ENCODE measurements at places on chromosomes 1 and 21.

GRCh38 chr21:17476006-17476405 lies 36.8 kb upstream of the CXADR start:
- no peak for DNase-seq

DNA sequence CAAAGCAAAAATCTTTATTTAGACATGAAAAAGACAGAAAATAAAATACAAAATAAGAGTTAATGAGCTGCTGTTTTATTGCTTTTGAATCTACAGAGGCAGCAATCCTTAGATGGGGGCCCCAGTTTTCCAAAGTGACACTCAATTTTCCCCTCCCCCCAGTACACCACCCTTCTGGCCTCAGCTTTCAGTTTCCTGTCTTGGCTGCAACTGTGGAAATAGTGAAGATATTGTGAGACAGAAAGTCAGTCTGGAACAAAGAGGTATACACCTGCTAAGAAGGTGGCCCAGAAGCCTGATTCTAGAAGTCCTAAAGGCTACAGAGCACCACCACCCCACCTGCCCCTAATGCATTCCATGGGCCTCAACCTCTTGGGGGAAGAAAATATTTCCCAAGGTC lies 1.1 kb upstream of the MTMR11 start:
- DNase-seq = no peak

- no peak for DNase-seq
Observed at GRCh38 chr1:232223183-232223708, 406.7 kb downstream of the SIPA1L2 start.

GRCh38 chr1:189775343-189775742 lies 702.3 kb downstream of the BRINP3 start:
- DNase-seq = peak; percentile 35

- DNase-seq = no peak
Observed at GRCh38 chr1:21783679-21784603, 992 bp upstream of the USP48 start.

- DNase-seq = peak; percentile 0
Observed at GRCh38 chr21:20451046-20451445, 547.2 kb upstream of the NCAM2 start.

DNA sequence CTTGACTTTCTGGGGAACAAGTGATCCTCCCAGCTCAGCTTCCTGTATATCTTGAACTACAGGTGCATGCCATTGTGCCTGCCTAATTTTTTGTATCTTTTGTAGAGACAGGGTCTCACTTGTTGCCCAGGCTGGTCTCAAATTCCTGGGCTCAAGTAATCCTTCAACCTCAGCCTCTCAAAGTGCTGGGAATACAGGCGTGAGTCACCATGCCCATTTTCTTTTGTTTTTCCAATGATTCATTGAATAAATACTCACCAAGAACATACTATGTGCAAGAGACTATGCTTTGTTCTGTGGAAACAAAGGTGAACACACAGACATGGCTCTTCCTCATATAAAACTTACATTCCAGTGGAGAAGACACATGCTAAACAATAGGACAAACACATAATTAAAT lies 407.8 kb upstream of the DAB1 start:
- peak; percentile 89 for DNase-seq

- DNase-seq = no peak
Observed at GRCh38 chr1:213138391-213138790, 87.3 kb downstream of the RPS6KC1 start.

GRCh38 chr1:76433526-76433925 lies 359.0 kb downstream of the ST6GALNAC3 start:
- no peak for DNase-seq

- DNase-seq = no peak
Observed at GRCh38 chr1:18160290-18160942, 52.8 kb downstream of the IGSF21 start.

- DNase-seq = peak; percentile 97
Observed at GRCh38 chr1:32759997-32760623, 57.0 kb downstream of the YARS1 start.

DNA sequence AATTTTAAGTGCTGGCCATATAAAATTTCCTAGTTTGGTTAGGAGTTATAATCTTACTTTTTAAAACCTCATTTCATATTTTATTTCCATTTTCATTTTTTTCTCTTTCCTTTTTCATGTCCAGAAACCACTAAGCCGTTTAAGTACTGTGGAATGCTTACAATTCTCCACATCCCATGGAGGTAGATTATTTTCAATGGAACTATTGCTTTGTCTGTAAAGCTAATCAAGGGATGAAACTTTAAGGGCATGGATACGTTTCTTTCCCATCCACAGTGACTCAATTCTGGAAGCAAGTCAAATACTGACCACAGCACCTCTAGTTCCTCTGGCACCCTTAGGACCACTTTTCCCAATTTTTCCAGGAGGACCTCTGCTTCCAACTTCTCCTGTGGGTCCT lies 139.1 kb upstream of the ZNHIT6 start:
- DNase-seq = no peak

DNA sequence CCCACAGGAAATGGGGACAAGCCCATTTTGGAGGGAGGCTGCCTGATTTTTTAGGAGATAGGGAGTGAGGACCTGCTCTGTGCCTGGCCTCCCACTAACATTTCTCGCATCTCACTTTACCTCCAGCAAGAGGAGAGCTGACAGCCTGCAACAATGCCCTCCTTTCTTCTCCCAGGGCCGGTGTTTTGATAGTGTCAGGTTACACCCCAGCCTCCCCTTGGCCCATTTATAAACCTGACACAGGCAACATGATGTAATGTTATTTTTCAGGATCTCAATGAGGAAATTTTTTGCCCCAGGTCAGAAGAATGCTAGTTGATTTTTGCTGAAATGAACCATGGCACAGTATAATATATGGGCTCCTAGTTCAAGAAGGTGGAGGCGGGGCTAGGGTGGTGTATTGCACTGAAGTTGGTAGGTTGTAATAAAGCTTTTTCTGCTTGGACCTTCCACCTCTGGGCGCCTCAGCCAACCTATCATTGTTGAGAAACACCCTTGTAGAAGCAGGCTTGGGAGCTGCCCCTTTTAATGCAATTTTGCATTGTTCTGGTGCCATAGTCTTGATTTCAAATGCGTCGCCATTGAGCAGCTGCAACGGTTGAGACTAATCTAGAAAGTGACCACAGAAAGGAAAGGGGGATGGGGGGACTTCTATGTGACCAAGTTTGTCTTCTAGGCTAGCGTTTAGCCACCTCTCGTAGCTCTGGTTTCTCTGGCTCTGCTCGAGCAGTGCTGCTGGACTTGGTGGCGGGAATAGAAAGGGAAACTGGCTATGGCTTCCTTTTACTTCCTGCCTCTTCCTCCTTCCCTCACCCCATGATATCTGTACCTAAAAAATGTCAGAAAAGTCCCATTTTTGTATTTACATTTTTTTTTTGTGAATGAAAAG lies 53.0 kb downstream of the PBX1 start:
- DNase-seq = peak; percentile 92

GRCh38 chr1:8731162-8731561 lies 86.3 kb downstream of the RERE start:
- DNase-seq = no peak

- no peak for DNase-seq
Observed at GRCh38 chr1:76830373-76830772, 36.9 kb upstream of the ST6GALNAC5 start.

GRCh38 chr1:230316864-230317745 lies 109.0 kb downstream of the PGBD5 start:
- no peak for DNase-seq

DNA sequence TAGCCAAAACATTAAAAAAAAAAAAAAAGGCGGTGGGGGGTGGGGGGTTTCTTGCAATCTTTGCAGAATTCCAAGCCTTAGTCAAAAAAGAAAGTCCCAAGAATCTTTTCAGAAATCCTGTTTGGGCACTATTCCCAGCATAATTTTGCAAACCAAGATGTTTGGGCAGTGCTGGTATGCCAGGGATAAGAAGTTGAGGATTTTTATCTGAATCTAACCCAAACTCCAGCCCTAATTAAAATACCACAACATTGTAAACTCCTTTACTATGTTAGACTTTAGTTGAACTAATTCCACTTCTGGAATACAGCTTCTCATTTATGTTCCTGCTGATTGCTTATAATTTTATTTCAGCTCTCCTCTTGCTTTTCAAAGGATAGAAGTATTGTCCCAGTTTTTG lies 504.1 kb upstream of the ADGRL2 start:
- no peak for DNase-seq

GRCh38 chr1:183956559-183957188 lies 80.9 kb downstream of the COLGALT2 start:
- peak; percentile 86 for DNase-seq

- no peak for DNase-seq
Observed at GRCh38 chr1:29896300-29896699, 660.0 kb downstream of the PTPRU start.

- no peak for DNase-seq
Observed at GRCh38 chr1:216892581-216893160, 169.4 kb upstream of the ESRRG start.

DNA sequence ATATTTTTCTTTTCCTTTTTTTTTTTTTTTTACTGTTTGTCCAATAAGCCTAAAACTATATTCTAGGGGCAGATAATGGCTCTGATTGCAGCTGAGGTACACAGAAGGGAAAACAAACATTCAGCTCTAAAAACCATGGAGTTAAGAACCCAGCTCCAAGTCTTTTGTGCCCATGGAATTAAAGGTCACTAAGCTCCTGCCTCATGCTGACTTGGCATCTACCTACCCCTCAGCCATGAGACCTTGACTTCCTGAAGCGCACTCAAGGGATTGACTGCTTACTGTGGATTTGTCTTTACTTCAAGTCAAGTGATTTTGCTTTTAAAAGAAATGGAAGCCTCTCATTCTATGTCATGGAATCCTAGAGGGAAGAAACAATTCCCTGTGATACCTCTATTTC lies 192.3 kb downstream of the AMY1C start:
- no peak for DNase-seq

- peak; percentile 31 for DNase-seq
Observed at GRCh38 chr21:41953249-41953830, 478 bp downstream of the C2CD2 start.

DNA sequence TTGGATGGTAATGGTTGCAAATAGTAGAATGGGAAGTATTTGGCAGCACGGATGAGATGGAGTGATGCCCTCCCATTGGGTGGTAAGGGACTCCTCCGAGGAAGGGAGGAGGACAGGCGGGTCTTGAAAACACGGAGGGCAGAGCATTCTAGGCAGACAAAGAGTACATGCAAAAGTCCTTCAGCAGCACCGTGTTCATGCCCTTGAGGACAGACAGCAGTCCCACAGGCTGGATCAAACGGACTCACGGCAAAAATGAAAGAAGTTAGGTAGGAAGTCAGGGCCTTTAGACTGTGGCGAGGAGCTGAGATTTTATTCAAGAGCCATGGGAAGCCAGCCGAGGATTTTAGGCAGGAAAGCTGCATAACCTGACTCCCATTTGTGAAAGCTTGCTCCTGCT lies 253.9 kb downstream of the RHOU start:
- DNase-seq = no peak

DNA sequence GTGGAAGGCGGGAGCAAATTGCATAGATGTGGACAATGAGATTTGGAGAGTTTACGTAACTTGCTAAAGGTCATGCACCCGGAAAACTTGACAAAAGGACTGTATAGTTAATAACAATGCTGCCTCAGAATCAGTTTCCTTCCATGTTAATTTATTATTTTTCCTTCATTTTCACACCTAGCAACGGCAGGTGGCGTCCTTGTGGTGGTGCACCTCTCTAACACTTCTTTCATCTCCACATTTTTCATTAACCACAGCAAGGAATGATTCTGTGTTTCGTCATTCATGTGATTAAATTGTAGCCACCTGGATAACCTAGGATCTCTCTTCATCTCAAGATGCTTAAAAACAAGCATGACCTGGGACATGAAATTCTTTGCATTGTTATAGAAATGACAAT lies 2133.0 kb downstream of the NCAM2 start:
- DNase-seq = no peak

- DNase-seq = no peak
Observed at GRCh38 chr21:33246963-33247362, 17.2 kb downstream of the IFNAR2 start.

DNA sequence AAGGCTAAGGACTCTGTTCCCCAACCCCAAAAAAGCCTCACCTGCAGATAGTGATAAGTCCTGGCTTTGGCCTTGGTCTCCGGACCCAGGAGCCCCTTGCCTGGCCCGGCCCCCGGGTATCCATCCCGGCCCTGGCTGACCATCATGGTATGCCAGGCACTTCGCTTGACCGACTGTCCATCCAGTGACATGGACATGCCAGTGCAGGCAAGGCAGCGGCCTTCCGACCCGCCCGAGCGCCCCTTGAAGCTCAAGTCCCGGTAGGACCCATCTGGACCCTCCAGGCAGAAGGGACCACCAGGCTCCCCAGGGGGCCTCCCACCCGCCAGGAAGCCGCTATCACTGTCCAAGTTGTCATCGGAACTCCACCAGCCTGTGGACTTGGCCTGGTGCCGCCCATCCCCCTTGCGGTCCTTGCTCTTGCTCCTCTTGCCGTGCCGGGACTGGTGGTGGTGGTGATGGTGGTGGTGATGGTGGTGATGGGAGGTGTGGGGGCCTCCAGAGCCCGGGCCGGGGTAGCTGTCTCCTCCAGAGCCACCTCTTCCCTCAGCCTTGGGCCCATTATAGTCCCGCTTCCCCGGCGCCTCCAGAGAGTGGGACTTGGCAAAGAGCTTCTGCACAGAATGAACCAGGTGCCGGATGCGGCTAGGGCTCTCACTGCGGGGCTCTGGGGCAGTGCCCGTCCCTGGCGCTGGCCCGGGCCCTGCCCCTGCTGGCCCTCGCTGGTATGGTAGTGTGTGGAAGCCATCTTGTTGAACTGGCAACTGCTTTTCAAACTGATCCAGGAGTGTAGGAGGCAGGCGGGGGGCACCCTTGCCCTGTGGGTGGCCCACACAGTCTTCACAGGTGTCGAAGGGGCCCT lies 25.0 kb downstream of the DLGAP3 start:
- no peak for DNase-seq

- DNase-seq = no peak
Observed at GRCh38 chr1:210376836-210377372, 48.2 kb downstream of the HHAT start.

DNA sequence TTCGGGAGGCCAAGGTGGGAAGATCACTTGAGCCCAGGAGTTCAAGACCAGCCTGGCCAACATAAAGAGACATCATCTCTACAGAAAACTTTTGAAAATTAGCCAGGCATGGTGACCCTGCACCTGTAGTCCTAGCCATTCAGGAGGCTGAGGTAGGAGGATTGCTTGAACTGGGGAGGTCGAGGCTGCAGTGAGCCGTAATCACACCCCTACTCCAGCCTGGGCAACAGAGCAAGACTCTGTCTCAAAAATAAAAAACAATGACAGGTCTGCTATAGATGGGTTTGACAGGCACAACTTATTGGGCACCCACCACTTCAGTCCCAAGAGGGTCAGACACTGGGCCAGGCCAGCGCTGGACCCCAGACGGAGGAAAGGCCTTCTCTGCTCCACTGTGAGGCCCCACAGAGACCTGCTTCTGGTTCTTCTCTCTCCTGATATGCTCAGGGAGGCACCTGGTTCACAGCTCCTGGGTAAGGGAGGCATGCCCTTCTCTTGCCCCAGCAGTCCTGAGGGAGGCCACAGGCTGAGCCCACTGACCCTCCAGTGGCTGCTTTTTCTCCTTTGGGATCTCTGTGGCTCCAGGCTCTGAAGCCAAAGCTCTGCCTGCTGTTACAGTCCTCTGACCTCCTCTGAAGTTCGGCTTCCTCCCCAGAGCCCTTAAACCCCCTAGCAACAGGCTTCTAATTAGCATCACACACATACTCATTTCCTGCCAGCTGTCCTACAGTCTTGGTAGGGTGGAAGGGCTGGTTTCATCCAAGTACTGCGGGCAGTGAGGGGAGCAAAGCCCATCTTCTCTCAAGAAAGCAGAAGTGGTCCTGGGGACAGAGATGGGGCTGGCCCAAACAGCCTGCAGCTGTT lies 14.4 kb downstream of the S100A16 start:
- peak; percentile 29 for DNase-seq

All from mammary epithelial cell (primary cell).